AG20443 (cell line): ENCODE measurements at places on chromosomes 13 and 19.

GRCh38 chr19:43300876-43301765 is 31.8 kb upstream of the PSG9 start:
- DNase-seq = no peak

DNA sequence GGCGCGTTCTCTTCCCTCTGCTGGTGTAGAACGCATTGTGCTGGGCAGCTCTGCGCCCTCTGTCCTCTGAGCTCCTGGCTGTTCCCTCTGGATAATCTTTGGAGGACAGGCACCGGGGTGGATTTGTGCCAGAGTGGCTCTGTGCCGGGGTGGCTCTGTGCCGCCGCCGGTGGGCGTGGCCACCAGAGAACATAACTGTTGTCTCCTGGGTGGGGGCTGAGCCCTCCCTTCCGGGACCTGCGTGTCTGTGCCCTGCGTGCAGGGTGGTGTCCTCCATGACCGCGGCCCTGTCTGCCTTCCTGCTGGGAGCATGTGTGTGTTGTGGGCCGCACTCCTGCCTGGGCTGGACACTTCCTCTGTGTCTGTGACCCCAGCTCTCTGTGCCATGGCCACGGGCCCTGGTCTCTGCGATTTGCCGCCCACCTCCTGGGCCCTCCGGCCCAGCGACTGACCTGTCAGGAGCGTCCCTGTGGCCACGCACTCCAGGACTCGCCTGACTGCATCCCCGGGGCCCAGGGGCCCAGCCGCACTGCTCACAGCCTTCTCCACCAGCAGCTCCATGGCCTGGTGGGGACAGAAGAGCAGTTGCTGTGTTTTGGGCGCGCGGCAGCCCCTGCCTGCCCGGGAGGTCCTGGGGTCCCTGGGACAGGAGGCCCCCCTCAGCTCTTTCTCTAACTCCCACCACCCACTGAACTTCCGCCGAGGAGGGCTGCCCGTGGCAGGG is 22.4 kb upstream of the MATK start:
- no peak for DNase-seq

DNA sequence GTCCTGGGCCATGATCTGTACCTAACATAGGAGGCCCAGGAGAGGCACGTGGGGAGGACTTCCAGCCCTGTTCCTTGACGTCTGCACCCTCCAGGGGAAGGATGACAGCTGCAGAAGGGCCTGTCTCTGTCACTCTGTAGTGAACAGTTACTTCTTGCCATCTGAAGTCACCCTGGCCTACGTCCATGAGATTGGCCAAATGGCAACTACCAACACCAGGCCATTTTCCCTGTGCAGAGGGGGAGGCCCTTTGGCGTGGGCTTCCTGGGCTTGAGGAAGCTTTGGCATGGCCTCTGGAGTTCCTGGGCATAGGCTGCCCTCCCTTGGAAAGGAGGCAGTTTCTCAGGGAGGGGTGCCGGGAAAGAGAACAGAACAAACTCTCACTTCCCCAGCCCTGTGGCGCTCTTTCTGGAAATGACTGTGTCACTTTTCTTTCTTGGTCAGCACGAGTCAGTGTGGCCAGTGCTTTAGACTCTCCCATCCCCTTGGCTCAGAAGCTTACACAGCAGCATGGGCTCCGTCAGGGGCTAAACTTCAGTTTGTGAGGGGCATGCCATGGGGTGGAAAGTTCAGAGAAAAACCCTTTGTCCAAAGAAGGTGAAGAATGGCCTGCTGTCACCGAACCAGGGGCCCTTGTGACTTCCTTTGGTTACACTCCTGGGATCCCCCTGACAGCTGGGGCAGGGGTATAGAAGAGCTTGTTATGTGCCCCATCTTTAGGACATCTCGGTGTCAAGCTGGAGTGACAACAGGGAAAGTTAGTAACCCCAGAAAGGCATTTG is 5.3 kb downstream of the CARM1 start:
- DNase-seq = peak; percentile 12

- DNase-seq = no peak
Observed at GRCh38 chr19:30385174-30385573, 13.0 kb downstream of the ZNF536 start.

DNA sequence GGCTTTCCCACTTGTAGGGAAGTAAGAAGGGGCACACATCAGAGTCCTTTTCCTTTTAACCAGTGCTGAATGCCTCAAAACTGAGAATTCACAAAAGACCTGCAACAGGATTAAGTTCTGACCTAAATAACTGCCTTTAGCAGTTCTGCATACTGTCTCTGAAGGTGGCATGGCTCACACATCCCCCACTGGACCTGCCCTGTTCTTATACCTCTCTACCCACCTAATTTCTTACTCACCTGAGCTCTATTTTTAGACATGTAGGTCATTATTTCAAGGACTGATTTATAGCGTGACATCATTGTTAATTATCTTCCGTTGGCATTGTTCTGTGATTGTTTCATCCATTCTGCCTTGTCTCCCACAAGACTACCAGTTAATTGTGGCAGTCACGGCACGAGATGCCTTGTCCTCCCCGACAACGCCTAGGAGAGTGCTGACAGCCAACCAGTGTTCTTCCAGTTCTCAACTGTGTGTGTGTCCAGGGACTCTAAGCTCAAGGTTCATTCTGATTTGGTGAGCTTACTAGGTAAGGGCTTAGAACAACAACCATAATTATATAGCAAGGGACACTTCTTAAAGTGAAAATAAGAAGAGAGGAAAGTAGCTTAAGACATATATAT is 27.1 kb upstream of the UBL3 start:
- no peak for DNase-seq
